ENCODE measurements at places on chromosomes 5 and 9.

DNA sequence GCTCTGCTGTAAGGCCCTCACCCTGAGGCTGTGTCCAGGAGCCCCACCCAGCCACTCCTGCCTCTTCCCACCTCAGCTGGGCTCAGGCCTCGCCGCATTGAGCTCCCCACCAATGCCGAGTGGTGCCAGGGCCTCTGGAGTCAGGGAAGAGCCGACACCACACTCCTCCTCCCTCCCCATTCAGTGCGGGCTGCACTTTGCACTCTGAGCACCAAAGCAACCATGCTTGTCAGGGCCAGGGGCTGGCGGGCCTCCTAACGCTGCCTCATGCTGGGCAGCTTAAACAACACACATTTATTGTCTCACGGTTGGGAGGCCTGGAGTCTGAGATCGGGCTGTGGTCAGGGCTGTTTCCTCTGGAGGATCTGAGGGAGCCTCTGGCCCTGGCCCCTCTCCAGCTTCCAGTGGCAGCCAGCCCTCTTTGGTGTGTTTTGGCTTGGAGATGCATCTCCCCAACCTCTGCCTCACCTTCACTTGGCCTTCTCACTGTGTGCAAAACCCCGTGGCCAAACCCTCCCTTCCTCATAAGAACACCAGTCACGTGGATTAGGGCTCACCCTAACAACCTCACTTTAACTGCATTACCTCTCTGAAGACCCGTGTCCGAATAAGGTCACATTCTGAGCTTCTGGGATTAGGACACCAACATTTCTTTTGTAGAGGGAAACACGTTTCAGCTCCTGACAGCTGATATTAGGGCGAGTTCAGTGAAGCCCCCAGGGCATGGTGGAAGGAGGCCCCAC, 157.8 kb downstream of the MED10 start:
- DNase-seq, result no peak

- DNase-seq, result no peak
These were observed 891 bp downstream of the IRX4 start for GRCh38 chr5:1881731-1882336.

DNA sequence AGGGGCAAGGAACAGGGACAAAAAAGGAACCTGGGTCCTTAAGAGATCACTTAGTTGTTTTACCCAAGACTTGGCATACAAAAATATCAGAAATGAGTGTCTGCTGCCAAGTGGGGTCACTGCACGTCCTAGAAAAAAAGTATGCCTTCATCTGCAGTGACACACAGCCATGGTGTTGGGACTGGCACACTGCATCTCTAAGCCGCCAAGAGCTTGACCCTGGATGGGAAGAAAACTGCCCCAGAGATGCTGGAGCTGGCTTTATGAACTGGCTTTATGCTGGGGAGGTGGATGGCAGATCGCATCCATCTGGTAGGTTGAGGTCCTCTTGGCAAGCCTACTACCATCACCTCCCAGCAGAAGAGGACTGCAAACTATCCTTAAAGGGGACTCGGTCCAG, 51.7 kb downstream of the IRF1 start:
- no peak for DNase-seq

GRCh38 chr5:172426086-172426485, 28.2 kb downstream of the SH3PXD2B start:
- no peak for DNase-seq

GRCh38 chr5:160473681-160474080, 52.0 kb downstream of the PTTG1 start:
- DNase-seq, result no peak

DNA sequence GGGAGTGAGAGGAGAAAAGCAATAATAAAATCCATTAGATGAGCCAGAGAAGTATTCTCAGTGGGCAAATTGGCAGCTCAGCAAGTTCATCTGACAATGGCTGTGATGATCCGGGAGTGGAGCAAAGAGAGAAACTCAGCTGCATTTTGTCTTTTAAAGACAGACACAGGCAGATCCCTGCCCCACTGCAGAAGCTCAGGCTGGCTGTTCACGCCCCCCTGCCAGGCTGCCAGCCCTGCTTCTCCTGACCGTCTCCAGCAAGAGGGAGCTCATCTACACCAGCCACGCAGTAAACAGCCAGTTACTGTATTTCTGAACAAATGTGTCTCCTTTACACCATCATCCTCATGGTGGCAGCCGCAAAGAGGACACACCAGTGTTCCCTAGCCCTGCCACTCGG, 114.3 kb upstream of the SARDH start:
- no peak for DNase-seq

DNA sequence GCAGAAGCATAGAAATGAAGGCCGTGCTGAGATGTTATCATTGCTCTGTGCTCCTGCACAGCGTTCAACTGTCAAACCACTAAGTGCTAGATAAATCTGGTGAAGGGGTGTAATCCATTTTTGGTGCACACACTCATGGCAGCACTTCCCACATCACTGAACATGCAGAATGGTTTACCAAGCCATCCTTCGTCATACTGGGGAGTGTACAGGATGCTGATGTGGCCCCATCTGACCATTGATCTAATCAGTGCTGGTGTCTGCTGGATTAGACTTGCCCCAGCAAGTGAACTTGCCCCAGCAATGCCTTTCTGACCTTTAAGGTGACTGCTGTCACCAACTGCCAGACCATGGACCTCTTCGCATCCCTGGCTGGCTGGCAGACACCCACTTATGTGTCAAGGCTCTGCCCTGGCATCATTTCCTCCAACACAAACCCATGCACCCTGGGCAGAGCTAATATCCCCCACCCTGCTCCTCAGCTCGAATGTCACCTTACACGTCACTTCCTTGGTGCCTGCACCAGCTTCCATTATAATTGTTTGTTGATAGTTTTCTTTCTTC, 4.2 kb upstream of the SEMA4D start:
- DNase-seq, result no peak

- DNase-seq, result no peak
These were observed 7.3 kb upstream of the FCN1 start for GRCh38 chr9:134925011-134925511.

DNA sequence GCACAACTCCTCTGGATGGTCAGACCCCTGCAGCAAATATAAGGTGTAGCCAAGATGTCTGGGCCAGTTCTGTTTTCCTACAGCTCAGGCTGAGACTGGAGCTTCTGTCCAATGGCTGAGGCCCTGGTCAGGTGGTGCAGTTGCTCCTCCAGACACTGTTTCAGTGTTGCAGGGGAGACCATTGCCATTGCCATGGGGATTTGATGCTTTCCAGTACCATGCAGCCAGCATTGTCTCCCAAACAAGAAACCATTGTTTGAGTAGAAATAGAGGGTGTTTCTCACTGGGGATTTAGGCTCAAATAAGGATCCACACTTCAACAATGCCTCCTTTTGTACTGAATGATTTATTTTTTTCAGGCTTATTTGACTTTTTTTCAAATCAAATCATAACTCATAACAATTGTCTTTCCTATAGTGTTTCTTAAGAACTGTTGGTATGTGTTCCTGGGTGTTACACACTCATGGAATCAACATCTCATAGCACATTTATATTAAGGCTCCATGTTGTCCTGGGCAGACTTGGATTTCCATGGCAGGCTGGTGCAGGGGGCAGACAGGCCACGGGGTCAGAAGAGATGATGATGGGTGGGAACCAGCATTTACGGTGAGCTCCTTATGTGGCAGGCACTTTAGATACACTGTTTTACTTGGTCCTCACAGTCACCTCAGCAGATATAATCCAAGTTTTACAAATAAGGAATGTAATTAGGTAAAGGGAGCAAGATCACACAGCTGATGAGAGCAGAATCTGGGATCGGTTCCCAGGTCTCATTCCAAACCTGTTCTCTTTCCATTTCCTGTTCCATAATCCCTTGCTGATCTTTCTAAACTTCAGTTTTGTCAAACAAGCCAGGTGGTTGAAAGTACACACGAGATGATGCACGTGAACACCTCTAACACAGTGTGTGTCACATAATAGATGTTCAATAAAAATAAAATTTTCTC, 95.9 kb upstream of the GNAQ start:
- no peak for DNase-seq

DNA sequence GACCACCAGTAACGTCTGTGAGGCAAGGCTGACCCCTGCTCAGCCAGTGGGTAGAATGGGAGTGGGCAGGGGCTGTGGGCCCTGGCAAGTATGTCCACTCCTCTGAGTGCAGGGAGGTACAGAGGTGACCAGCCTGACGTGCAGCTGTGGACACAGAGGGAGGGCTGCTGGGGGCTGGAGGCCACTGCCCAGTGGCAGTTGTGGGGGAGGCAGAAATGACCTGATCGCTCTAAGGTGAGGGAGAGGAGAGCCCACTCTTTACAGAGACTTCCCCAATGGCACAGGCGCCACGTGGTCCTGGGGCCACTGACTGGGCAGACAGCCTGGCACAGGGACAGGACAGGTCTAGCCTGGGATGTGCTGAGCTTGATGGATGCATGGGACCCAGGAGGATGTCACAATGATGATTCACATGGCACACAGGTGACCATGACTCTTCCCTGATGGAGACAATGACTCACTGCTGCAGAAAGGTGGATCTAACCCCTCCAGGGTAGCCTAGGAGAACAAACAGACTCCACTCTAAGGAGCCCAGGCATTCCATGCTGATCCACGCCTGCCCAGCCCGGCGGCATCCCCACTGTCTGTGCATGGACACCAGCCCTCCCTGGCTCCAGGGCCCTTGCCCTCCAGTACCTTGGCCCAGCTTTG, 7.7 kb downstream of the LPCAT1 start:
- DNase-seq, result no peak

- no peak for DNase-seq
These were observed 2.1 kb downstream of the ANKRD33B start for GRCh38 chr5:10565785-10566542.

GRCh38 chr5:136197462-136198142, 4.6 kb upstream of the SMIM32 start:
- DNase-seq, result no peak

GRCh38 chr5:165030971-165031370, 1525.6 kb downstream of the MAT2B start:
- DNase-seq, result no peak

DNA sequence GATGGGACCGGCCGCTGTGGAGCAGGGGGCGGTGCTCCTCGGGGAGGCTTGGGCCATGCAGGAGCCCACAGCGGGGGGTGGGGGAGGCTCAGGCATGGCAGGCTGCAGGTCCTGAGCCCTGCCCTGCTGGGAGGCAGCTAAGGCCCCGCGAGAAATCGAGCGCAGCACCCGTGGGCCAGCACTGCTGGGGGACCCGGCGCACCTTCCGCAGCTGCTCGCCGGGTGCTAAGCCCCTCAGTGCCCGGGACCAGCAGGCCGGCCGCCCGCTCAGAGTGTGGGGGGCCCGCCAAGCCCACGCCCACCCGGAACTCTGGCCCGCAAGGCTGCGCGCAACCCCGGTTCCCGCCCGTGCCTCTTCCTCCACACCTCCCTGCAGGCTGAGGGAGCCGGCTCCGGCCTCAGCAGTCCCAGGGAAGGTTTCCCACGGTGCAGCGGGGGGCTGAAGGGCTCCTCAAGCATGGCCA, 131.5 kb downstream of the SNX18 start:
- no peak for DNase-seq

DNA sequence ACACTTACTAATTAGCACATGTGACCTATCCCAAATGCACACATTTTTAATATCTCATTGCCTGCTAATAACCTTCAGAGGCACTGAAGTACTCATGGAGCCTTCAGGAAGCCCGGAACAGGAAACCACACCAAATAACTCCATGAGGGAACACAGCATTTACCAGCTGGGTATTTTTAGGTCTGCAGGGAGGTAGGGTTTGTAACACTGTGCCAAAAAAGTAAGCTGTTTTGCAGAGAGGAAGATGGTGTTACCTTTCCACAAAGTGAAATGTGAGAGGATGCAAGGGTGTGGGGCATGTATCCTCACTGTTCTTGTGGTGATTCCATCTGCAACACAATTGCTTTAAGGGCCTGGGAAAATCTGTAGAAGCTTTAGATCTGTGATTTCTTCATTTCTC, 64.4 kb downstream of the NUDT12 start:
- DNase-seq, result no peak

DNA sequence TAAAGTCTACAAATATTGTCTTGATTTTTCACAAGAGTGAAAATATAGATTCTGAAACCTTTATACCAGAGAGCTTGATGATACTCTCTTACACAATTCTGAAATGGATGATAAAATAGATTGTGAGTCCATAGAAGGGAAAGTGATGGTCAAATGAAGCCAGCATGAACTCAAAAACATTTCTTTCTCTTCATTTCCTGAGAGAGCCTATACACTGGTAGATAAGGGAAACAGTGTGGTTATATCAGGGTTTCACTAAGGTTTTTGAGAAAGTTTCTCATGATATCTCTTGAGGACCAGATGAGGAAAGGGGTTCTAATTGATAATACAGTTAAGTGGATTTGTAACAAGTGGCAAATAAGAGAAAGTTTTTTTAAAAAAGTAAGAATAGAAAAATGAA, 254.1 kb downstream of the PJA2 start:
- DNase-seq, result no peak

DNA sequence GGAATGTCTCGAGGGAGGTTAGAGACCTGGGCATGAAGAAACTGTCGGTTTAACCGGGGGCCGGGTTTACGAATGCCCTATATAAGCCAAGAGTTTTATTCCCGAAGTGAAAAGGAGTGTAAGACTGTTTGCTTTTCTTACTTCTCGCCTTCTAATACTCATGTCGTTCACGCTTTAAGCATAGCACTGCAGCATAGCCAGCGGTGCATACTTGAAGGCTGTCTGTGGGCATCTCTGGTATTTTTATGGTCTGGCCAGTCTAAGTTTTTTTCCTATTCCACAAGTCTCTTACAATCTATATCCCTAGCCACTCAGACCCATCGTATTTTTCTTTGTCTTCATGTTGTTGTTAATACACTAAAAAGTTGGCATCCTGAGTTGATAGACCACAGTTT, 1.2 kb downstream of the UHRF2 start:
- no peak for DNase-seq

- no peak for DNase-seq
These were observed 60.1 kb downstream of the PRKACG start for GRCh38 chr9:68953771-68954170.

GRCh38 chr9:20270161-20270560, 352.1 kb downstream of the MLLT3 start:
- DNase-seq, result no peak

DNA sequence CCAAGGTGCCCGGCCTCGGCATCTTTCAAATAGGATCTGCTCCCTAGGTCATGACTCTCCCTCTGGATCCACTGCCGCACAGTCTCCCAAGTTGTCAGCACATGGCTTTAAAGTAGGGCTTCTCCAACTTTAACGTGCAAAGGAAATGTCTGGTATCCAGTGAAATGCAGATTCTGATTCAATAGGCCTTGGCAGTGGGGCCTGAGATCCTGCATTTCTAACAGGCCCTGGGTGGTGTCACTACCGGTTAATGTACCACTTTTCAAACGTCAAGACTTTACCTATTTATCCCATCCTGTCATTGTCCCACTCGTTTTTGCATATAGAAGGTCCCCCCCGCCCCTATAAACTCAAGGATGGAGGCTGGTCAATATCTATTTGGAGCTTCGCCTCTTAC, 137.6 kb upstream of the ZNF618 start:
- no peak for DNase-seq

Data from activated CD4-positive, alpha-beta T cell treated with anti-CD3 and anti-CD28 coated beads, Interleukin-2, amount 50 U/mL, for 48 hours (primary cell).